Stimulated activated CD8-positive, alpha-beta memory T cell treated with anti-CD3 and anti-CD28 coated beads, Interleukin-4, amount 100 ng/mL, for 1 hour (primary cell): ENCODE measurements at places on chromosomes 5 and 9.

DNA sequence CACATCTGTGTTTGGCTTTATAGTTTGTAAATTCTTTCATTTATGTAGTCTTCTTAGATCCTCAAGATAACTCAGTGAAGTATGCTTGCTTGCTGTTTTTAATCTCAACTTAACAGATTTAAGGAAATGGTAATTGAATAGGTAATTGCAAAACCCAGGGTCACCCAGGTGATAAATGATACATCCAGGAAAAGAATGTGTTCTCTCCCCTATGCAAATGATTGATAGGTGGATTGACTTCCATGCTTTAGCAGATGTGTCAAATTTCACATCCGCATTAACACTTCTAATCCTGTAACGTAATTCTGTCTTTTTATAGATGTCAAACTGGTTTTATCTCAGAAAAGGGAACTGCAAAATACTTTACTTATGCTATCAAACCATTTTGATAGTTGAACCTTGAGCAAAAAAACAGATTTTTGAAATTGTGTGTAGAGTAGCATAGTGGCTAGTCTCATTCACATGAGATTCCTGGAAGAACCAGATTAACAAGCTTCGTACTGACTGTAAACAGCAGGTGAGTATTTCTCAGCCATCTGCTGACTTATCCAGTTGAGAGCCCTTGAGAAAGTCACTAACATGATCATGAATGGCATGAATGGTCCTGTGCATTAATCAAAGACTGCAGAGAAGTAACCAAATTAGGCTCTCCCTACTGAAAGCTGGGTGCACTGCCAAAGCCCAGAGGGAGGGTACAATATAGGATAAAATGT is 86.7 kb upstream of the PAM start:
- no peak for DNase-seq

DNA sequence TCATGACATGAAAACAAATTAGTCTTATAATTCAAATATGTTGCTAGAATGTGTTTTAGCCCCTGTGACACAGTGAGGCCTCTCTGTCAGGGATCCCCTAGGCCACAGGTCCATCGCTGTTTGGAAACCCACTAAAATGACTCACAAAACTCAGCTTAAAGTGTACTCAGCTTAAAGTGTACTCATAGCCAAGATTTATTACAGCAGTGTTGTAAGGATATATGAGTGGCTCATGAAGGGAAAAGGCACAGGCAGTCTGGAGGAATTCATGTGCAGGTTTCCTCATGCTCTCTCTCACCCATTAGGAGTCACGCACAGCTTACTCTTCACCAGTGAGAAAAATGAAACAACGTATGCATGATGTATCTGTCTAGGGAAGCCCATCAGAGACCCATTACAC is 24.4 kb upstream of the TGFBI start:
- DNase-seq: no peak

DNA sequence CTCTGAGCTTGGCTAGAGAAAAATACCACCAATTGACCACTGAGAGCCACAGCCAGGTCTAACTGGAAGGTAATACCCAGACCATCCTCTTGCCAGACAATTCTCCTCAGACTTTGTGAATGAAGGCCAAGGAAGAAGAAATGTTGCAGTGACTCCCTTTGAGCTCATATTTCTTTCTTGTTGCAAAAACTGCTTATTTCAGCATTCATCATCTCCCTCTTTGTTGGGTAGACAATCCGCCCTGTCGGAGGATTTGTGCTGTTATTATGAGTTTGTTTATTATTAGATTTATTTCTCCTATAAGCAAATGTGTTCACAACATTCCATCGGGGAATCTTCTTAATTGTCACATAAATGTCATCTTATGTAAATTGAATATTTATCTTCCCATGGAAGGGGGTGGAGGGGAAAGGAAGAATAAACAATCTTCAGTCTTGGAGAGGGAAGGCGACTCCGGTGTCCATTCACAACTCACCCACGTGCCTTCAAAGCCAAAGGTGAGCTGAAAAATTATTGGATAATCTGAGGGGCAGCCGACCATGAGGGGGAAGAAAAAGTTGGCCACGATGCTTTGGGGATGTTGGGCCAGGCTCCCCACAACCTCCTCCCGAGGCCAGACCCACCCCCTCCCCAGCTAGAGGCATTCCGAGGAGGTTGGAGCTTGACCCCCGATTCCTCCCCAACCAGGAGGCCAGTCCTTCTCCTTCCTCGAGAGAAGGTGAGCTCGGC is 1.8 kb upstream of the JADE2 start:
- no peak for DNase-seq

DNA sequence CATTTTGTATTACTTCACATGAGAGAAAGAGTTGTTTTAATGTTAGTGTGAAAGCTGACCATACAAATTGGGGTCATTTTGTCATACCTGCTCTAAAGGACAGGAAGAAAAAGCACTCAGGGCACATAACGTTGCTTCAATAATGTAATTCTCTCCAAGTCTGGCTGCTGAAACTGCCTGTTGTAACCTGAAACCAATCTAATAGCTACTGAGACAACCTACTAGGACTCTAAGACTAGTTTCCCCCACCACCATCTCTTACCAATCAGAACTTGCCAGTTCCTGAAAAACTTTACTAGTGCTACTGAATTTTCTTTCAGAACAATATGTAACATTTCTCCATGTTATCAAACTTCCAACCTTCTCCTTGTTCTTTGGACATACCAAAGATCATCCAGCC is 374.7 kb downstream of the PTPRD start:
- no peak for DNase-seq

GRCh38 chr5:73994963-73995362 is 369.0 kb downstream of the ARHGEF28 start:
- DNase-seq: no peak

- DNase-seq: no peak
Measured at GRCh38 chr5:55694152-55694830, 17.8 kb downstream of the SLC38A9 start.

DNA sequence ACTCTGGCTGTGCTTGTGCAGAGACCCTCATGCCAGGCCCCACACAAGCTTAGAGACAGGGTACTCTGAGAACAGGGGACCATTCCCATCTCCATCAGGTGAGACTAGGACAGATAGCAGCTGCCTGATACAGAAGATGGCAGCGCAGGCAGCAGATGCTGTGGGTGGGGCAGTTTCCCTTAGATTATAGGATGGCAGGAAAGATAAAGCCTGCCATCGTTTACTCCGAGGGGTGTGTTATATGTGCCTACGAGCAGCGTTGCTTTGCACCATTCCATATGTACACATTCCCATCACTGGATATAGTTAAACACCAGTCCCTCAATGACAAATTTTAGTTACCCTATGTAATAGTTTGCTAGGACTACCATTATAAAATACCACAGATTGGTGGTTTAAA is 135.2 kb downstream of the SMARCA2 start:
- DNase-seq: no peak

DNA sequence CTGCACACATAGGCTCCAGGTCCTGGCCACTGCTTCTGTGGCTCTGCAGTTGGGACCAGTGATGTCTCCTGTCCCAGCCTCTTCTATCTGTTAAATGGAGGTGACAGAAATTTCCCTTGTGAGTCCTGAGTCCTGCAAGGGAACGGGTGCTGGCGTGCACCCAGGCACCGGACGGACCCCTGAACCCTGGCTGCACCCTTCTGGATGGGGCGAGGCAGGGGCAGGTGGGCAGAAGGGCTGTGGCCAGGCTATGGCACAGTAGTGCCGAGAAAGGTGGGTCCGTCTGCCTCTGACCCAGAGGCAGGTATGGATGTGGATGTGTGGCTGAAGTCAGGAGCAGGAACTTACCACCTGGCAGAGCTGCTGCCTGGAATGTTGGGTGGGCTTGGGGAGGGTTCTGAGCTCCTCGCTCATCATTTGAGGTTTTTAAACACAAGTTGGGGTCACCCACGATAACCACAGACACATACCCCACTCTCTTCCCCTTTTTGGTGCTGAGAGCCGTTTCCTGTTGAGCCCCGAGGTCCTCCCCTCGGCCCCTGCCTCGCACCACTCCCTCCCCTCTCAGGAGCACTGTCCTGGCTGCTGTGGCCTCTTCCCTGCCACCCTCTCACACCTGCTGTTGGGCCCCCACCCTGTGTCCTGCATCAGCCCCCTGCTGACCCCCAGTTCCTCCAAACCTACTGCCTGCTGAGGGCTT is 82.0 kb downstream of the COL5A1 start:
- no peak for DNase-seq

DNA sequence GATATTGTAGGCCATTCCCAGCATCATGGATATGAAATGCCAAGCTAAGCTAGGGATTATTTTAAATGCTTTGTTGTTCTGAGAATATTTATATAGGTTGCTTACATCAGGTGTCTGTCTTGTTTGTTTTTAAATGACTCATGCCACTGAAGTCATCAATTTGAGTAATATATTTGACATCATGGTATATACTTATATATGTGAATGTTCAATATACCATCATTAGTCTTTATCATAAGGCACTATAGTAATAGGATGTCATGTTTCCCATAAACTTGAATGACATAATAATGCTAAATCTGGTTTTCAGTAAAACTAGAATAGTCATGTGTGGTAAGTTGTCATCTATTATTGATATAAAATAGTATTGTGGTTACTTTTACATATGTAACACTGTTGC is 13.1 kb downstream of the C9orf85 start:
- DNase-seq: no peak

DNA sequence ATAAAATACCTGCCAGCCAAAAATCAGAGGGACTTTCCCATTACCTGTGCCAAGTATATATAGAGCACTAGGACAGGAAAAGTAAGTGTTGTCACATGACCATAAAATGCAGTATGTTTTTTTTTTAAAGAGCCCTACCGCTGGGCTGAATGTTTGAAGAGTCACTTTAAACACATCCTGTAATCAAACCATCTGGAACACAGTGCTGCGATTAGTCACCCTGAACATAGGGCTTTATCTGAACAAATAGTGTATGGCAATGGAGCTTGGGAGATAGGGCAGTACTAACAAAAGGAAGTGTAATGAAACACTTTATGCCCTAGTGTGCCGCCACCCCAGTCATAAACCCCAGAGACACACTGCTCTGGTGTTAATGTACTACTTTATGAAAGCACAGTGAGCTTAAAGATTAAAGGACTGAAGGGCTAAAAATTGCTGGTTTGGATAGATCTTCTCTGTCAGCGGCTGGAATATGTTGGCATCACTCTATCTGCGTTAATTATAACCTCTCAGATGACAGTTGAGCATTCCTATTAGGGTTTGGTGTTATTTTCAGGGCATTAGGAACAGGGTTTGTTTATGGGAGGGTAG is 90.4 kb downstream of the ZNF608 start:
- no peak for DNase-seq

GRCh38 chr5:116543501-116543900 is 31.1 kb downstream of the SEMA6A start:
- no peak for DNase-seq

GRCh38 chr5:173645437-173645807 is 29.0 kb upstream of the BOD1 start:
- DNase-seq: no peak
